NCI-H1105 (cell line): ENCODE measurements at places on chromosomes 4 and X.

DNA sequence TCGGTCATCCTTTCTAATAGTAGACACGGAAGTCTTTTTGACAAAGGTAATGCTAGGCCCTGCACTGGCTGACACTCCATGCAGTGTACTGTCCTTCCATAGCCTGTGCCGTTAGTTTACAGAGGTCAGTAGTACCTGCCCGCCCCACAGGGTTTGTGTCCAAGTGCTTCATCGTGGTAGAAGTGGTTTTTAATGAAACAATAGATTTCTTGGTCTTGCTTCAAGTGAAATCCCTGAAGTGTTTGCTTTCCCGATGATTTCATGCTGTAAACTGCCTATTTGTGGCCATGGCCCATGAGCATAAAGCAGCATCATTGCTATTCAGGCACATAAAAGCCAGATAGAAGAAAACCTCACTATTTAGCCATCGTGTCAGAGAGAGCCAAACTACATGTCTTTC lies 139.3 kb downstream of the GPR143 start:
- DNase-seq = no peak

DNA sequence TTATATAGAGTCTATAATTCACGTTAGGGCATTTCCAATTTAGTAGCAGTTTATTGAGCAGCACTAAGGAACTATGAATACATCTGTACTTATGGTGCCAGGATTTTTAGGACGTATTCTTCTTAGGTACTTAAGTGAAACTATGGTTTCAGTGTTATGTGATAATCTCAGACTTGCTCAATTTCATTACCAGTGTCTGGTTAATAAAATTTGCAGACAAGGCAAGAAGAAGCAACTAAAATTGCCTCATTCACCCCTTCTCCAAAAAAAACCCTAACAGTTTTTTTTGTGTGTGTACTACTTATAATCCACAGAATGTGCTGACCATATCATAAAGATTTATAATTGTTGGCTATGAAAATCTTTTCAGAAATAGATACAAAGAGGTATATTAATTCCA lies 6.0 kb upstream of the CXCL10 start:
- no peak for DNase-seq

DNA sequence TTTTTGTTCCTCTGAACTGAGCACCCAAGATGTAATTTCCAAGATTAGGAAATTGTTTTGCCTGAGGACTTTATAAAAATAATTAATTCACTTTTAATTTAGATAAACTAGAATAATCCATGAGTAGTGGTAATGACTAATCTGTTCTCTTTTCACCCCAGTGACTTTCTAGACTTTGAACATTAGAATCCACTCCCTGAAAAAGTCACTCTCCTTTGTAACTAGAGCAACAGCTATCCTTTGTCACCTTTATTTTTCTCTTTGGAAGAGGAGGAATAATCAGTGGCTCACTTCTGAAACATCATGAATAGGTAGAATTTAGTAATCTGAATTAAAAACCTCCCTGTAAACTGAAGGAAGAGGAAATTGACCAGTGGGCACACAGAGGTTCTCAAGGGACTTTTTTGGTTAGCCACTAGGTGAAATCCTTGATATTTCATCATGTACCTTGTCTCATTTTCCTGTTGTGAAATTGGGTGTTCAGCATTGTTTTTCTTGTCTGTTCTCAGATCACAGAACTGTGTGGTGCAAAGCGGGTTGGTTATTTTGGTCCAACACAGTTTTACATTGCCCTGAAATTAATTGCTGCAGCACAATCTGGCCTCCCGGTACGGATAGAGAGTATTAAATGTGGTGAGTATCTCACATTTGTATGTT lies 59.4 kb downstream of the REPS2 start:
- no peak for DNase-seq

GRCh38 chr4:1212546-1213335 lies 36.2 kb downstream of the CTBP1 start:
- no peak for DNase-seq

DNA sequence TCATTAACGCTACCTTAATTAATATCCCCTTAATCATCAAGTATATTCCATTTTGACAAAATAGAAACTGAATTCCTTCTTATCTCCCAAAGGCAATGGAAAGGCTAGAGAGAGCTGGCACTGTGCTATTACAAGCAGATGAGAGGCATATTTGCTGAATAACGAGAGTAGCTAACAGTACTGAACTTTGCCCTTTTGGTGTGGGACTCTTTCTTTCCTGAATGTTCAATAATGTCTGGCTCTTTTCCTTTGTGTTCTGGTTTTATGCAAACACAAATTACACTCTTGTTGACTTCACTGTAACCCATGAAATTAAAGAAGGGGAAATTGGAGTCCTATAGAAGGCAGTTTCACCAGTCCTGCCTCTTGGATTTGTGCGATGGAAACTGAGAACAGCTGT lies 63.5 kb downstream of the SHROOM3 start:
- no peak for DNase-seq

DNA sequence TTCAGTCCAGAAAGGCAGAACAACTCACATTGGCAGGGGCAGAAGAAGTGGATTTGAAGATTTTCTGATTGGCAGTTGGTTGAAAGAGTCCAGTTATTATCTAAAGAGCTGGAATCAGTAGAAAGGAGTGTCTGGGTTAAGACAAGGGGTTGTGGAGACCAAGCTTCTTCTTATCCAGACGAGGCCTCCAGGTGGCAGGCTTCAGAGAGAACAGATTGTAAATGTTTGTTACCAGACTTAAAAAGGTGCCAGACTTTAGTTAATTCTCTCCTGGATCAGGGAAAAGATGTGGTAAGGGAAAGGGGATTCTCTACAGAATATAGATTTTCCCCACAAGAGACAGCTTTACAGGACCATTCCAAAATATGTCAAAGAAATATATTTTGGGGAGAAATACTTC lies 36.7 kb upstream of the TLR3 start:
- no peak for DNase-seq

DNA sequence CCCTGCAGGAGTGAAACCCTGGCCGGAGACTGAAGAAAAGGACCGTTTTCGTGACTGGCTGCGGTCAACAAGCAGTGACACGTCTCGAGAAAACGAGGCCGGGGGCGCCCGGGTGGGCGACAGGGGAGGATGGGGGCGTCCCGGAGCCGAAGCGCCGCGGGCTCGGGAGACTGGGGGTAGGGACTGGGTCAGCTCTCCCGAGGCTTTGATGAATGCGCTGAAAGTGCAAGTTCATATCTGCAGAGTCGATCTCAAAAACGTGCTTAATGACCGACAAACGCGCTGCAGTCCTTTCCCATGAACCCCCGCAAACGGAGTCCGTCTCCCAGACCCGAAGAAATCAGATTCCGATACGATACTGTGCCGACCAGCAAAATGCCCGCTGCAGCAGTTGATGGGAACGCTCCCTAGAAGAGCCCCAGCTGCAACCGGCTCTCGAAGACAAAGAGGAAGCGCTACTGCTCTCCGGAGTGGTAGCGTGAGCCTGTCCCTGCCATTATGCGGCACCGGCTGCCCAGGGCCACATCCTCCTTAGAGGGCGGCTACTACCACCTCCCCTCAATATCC lies 806 bp upstream of the CD99L2 start:
- DNase-seq = peak; percentile 23

- no peak for DNase-seq
Measured at GRCh38 chrX:136627409-136627808, 20.5 kb upstream of the CD40LG start.

- no peak for DNase-seq
Measured at GRCh38 chr4:158079661-158080060, 93.2 kb downstream of the GASK1B start.

DNA sequence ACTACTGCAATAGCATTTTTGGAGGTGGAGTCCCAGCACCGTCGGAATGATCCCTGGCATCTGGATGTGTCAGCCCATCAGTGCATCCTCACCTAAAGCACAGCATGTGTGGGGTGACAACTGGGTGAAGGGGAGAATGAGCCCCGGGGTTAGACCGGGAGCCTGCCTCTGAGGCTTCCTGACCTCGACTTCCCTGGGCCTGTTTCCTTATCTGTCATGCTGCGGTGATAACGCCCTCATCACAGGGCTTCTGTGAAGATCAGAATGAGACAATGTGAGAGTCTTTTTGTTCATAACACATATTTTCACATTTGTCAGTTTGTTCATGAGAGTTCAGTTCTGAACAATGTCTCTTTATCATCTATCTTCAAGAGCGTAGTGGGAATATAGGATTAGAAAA lies 31.1 kb upstream of the PDLIM3 start:
- no peak for DNase-seq

DNA sequence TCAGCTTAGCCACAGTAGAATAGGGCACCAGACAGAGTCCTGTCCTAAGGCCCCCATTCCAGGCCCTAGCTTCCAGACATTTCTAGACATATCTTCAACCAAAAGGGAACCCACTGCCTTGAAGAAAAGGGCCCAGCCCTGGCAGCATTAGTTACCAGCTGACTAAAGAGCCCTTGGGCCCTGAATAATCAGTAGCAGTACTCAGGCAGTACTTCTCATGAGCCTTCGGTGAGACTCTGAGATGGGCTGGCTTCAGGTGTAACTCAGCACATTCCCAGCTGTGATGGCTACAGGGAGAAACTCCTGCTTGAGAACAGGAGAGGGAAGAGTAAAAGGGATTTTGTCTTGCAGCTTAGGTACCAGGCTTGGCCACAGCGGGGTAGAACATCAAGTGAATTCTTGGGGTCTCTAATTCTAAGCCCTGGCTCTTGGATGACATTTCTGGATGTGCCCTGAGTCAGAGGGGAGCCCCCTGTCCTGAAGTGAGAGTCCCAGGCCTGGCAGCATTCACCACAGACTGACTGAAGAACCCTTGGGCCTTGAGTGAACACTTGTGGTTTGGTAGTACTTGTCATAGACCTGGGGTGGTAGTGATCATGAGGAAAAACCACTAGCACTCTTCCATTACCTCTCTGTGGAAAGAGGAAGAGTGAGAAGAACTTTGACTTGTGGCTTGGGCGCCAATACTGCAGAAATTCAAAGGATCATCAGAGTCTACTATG lies 170.1 kb downstream of the ATP10D start:
- no peak for DNase-seq

DNA sequence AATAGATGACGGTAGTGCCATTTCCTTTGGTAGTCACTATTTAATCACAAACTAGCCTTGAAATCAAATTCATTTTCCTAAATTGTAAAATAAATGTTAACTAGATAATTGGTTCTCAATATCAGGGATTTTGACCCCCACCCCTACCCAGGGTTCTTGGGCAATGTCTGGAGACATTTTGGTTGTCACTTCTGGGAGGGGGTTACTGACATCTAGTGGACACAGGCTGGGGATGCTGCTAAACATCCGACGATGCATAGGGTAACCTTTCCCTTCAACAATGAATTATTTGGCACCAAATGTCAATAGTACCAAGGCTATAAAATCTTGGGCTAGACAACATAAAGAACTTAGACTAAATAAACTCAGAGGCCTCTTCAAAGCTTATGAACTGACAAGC lies 285.8 kb upstream of the TRPC5 start:
- DNase-seq = no peak

DNA sequence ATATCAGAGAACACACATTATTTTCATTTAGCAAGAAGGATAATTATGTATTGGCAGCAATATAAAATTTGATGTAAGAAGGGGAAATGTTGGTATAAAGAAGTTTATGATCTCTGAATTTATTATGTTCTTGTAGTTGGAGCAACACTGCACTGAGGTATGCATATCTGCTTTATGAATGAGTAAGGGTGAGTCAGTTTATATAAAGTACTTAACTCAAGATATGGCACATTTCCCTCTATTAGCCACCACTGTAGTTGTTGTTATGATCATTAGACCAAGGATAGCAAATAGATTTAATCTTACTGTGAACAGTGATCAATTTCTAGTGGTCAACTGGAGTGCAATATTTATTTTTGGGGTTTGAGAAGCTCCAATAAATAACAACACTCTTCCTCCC lies 66.6 kb downstream of the SNX25 start:
- DNase-seq = no peak

DNA sequence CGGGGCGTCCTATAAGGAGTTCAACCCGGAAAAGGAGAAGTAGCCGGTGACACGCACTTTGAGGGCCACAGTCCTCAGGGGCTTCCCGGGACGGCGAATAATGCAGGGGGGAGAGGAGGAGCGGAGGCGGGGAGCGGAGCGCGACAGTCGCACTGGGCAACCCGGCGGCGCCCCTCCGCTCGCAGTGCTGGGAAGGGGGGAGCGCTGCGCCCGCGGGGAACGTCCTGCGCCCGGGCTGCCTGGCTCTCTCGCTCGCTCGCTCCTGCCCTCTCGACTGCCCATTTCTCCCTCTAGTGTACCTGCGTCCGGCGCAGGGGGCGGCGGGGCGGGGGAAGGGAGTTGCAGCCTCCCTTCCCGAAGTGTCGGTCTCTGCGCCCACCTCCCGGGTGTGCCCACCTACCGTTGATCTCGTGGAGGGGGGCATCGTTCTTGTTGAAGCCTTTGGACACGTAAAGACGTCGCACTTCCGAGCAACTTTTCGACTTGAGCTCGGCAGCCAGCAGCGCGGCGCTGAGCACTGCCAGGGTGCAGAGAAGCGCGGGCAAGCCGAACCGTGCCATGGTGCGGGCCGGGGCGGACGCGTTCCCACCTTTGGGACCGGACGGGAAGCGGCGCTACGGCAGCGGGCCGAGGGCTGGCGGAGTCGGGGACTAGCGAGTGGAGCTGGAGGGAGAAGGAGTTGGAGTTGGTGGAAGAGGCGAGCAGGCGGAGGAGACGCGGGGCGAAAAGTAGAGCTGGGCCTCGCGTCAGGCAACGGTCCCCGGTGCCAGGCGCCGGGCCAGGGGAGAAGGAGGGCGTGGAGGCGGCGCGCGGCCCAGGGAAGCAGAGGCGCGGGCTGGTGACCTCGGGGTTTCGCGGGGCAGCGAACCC lies 648 bp downstream of the GPC4 start:
- no peak for DNase-seq

GRCh38 chrX:69079268-69079667 lies 86.0 kb downstream of the PJA1 start:
- no peak for DNase-seq

DNA sequence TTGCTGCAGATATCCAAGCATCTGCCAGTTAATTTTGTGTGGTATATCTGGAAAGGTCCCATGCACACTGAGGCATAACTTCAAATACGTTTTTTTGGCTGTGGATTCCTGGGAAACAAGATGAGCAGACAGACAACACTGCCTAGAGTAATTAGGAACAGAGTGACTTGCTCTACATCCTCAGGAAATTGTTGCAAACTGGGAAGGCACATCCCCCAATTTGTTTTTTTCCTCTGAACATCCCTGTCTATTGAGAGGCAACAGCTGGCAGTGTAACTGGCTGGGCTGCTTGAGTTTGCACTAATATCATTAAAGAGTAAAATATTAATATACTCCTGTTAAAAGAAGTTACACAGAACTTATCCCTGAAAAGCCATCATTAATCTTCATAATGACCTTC lies 207.7 kb upstream of the SLIT2 start:
- DNase-seq = no peak

DNA sequence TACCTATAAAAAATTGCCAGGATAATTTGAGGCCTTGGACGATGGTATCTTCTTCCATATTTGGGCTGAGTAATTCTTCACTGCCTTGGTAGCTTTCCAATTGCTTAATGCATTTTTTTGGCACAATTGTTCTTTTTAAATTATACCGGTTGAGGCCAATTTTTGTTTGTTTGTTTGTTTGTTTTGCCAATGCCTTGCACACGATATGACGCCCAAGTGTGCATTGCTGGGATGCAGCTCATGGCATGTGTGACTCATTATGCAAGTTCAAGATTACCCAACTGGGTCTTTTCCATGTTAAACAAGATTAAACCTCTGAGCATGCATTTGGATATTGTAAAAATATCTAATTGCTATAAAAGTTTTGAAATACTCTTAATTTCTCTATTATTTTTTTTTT lies 71.1 kb upstream of the KCNIP4 start:
- no peak for DNase-seq

GRCh38 chr4:180923486-180923885 lies 1319.7 kb upstream of the TENM3 start:
- no peak for DNase-seq

GRCh38 chr4:152843481-152844090 lies 63.8 kb downstream of the ARFIP1 start:
- DNase-seq = no peak
